Pons (tissue), 1 donor: ENCODE measurements at places on chromosomes 3 and 15.

GRCh38 chr3:105614288-105615030, 247.8 kb downstream of the ALCAM start:
- no peak for DNase-seq

GRCh38 chr3:47482366-47482765, 6.6 kb upstream of the SCAP start:
- DNase-seq = no peak

DNA sequence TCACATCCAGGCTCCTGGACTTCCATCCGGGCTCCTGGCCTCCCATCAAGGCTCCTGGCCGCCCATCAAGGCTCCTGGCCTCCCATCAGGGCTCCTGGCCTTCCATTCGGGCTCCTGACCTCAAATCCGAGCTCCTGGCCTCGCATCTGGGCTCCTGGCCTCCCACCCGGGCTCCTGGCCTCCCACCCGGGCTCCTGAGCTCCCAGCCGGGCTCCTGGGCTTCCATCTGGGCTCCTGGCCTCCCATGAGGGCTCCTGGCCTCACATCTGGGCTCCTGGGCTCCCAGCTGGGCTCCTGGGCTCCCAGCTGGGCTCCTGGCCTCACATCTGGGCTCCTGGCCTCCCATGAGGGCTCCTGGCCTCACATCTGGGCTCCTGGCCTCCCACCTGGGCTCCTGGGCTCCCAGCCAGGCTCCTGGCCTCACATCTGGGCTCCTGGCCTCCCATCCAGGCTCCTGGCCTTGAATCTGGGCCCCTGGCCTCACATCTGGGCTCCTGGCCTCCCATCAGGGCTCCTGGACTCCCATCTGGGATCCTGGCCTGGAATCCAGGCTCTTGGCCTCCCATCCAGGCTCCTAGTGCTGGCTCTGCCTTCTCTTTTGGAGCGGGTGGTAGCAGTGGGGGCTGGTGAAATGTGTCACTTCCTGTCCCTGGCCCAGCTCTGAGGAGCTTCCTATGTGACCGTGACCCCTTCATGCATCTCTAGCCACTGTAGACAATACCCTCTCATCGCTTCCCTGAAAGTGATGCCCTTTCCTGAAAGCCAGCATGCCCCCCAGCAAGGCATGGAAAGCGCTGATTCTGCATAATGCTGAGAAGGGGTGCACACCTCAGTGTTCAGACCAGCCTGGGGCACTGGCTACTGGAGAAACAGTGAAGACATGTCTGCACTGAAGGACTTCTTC, 62.7 kb upstream of the BLM start:
- DNase-seq = no peak

GRCh38 chr3:72487078-72487765, 361.0 kb downstream of the SHQ1 start:
- DNase-seq = no peak

- no peak for DNase-seq
Observed at GRCh38 chr15:85826756-85827515, 32.2 kb upstream of the KLHL25 start.

GRCh38 chr15:58549013-58549784, 117.4 kb downstream of the LIPC start:
- DNase-seq = no peak

- DNase-seq = peak; percentile 69
Observed at GRCh38 chr3:10008588-10009344, 17.5 kb upstream of the FANCD2 start.

DNA sequence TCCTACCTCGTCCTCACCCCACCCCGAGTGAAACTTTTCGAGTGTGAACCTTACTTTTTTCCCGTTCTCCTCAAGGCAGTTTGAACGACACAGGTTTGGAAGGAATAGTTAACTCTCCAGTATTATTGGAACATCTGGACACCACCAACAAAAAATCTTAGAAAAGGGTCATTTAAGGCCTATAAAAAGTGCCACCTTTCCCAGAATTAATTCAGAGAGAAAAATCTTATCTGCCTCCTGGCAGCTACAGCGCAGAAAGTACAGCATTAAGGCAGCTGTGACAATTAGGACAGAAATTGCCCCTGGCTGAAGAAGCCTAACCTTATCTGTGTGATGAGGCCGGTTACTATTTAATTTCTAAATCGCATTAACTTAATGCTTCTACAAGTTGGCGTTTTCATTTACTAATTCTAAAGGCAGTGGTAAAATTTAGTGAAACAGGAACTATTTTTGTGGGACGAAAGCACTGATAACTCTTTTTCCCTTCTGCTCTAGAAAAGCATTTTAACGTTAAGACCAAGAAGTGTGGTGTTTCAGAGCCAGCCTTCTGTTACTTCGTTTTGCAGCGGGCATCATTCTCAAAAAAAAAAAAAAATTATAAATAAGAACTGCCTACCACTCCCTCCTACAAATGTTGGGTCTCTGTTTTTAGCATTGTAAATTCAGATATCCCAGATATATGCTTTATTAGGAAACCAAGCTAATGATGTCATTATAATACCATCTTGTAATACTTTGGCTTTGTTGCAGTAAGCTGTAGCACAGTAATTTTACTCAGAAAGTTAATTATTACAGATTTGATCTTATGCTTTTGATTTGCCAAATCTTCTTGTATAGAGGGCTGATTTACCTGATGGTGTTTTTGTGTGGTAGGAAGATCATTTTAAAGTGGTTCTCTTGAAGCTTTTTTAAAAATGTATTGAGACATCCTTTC, 1.4 kb downstream of the ATP11B start:
- peak; percentile 26 for DNase-seq

- peak; percentile 34 for DNase-seq
Observed at GRCh38 chr3:159189994-159190669, 388.3 kb downstream of the MFSD1 start.

DNA sequence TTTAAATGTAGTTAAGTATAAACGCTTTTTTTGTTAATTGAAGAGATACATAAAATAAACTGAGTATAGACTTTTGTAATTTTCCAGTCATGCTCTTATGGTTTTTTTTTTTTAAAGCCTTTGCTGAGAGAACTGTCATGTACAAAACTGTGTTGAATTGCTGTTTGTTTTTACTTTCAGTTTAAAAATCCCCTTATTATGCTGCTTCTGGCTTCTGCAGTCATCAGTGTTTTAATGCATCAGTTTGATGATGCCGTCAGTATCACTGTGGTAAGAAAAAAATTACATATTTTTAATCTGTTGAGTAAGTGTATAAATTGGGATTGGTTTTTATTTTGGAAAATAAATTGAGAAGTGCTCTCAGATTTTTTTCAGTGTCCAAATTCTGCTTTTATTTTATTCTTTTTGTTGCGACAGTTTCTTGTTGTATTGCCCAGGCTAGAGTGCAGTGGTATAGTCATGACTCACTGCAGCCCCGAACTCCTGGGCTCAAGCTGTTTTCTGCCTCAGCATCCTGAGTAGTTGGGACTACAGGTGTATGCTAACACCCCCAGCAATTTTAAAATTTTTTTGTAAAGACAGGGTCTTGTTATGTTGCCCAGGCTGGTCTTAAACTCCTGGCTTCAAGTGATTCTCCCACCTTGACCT, 40.7 kb downstream of the ATP2C1 start:
- no peak for DNase-seq

GRCh38 chr15:90822204-90822955, 46.0 kb upstream of the FURIN start:
- no peak for DNase-seq

- no peak for DNase-seq
Observed at GRCh38 chr3:187188931-187189330, 8.4 kb upstream of the RTP1 start.

- DNase-seq = no peak
Observed at GRCh38 chr3:56137415-56137814, 330.9 kb downstream of the ERC2 start.

GRCh38 chr15:83899670-83900069, 245.7 kb downstream of the ADAMTSL3 start:
- no peak for DNase-seq

DNA sequence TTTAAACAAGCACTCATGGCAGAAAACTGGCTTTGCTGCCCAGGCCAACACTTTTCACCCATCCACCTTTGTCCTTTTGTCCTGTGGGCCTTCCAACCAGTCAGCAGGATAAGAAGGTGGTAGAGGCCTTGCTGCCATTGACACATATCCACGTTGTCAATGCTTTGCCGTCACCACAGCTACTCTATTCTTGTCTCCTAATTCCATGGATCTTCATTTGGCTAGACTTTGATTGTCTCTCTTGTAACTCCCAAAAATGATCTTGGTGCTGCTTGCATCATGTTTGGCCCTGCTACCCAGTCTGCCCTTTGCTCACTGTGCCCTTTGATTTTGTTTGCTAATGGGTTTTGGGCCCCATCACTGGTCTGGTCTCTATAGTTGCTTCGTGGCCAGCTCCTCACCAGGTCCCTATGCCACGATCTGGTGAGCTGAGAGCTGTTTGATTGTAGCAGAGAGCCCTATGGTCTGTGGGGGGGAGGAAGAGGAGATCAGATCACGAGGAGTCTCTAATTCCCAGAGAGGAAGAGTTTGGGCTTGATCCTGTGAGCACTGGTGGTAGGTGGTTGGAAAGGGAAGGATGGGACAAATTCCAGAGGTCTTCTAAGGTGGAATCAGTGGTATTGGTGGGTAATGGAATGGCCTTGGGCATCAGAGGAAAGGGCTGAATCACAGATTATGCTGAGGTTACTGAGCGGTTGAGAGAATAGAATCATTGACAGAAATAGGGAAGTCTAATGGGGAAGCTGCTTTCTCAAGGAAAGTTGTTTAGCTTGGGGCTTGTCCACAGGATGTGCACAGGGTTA, 40.3 kb downstream of the ABHD2 start:
- DNase-seq = no peak

DNA sequence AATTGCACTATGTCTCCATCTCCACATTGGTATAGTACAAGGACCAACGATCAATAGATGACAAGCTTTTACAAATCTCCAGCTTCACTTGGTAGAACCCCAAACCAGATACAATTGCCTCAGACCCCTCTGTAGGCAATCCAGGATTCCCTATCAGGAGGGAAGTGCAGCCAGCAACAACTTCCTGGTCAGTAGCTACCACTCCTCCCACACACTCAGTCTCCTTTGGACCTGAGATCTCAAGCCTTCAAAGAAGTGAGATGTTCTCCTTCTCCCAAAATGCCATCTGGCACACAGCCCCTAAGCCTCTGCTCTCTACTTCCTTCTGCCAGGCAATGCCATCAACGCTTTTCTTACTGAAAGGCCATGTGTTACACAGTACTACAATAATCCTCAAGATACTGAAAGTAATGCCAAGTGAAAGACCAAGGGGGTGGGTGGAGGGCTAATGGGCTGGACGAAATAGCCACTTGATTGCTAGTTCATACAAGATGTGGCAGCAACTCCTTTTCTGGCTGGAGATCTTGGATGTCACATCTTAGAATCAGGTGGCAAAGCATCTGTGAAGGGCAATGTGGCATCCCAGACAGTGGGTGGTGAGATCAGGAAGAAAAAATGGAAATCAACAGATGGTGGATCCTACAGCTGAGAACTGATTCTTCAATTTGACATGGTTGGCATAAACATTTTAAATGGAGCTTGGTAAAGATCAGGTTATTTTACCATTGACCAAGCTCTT, 75.3 kb upstream of the ACP3 start:
- DNase-seq = no peak

DNA sequence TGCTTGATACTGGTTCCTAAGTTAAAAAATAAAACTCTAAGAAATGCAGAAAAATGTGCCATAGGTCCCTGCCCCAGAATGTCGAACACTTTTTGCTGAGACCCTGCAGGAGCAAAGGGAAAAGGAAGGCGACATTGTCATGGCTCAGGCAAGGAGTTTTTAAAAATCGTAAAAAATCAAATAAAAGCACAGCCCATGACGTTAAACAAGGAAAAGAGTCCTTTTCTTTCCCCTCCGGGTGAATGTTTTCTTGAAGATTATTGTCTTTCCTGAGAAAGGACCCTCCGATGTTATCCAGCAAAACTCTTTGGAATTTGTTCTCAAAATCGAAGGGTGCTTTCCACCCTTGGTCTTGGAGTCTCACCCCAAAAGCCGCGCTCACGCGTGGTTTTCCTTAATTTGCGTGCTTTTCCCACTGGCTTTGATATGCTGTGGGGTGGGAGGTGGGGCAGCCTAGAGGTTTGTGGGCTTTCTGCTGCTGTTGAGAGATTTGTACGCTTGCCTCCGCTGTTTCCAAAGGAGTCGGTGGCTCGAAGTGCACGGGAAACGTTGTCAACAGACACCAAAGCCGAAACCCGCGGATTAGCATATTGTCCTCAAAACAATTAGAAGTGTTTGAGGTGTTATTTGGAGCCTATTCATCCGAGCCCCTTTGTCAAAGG, 2.9 kb downstream of the SOX14 start:
- DNase-seq = no peak

GRCh38 chr3:179166561-179167201, 18.5 kb downstream of the PIK3CA start:
- DNase-seq = no peak

DNA sequence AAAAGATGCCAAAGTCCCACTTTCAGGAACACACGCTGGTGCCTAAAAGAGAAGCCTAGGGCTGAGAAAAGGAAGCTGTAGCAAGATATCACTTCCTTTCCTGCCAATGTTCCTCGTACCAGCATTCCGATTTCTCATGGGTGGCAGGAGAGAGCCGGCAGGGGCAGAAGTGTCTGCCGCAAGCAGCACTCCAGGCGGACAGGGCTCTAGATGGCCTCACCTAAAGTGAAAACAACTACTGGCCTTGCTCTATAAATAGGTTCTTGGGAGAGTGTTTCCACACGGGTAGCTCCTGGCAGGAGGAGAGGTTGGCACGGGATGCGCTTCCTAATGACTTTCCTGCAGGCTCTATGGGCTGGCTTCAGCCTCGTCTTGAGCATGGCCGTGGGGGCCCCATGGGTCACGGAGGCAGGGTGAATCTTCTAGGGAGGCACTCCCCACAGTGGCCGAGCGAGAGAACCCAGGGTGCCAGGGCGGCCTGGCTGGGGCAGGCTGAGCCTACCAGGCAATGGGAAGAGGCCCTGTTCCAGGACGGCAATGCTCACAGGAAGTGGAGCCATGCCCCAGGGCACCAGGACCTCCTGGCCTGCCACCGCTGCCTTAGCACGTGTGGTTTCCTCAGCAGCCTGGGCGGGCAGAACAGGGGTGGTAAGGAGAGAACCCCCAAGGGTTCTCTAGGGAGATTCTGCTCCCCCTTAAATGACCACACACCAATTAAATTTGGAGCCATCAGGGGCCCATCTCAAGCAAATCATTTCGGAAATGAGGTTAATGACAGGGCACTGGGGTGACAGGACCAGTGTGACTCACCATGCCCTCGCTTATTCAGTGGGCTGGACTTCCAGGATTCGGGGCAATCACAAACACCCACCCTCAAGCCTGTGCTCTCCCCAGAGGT, 14.6 kb upstream of the DUSP7 start:
- no peak for DNase-seq

DNA sequence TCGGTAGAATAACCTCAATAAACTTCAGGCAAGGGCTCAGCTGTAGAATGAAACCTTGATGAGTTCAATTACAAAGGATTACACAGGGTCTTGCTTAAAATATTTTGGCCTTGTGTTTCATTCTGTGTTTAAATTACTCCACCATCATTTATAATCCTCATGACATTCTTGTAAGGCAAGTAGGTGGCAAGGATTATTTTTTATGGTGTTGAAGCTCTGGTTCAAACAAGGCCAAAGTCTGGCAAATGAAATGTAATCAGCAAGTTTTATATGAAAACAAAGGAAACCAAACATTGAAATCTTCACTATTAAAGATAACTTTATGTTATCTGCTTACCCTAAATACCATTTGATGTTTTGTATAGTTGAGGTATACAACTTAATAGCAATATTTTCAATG, 221.3 kb upstream of the HES1 start:
- no peak for DNase-seq

GRCh38 chr15:35305946-35306345, 220.9 kb upstream of the NANOGP8 start:
- no peak for DNase-seq

GRCh38 chr15:74839526-74840395, 3.2 kb downstream of the ULK3 start:
- DNase-seq = no peak

GRCh38 chr3:158355623-158356588, 215.1 kb upstream of the MLF1 start:
- DNase-seq = no peak
